Bladder microvascular endothelial cell (primary cell): ENCODE measurements at places on chromosomes 13 and 19. TPM values are rescaled to one million over a fixed set of nuclear protein-coding genes. Genes with fewer than 3 reads are reported as not detected.

Gene ELANE
- total RNA-seq = not detected in 2 replicates

Gene CGB1
- not detected in 2 replicates for total RNA-seq

Gene KRTDAP
- not detected in 2 replicates for total RNA-seq

Gene LIG4
- 7.1 and 15.1 TPM in 2 replicates for total RNA-seq

Gene DIAPH3
- total RNA-seq = 8.9 and 11.9 TPM in 2 replicates

Gene PROZ
- not detected in 2 replicates for total RNA-seq

Gene SIGLEC11
- not detected in 2 replicates for total RNA-seq
